Neural crest cell (in vitro differentiated cells): ENCODE measurements at places on chromosomes 1 and 21. TPM values are rescaled to one million over a fixed set of nuclear protein-coding genes. Genes with fewer than 3 reads are reported as not detected.

GRCh38 chr1:183638649-183639387 is 3.2 kb upstream of the ARPC5 start:
- peaks cover 11% of the 10 kb centered on the region for H3K27me3 ChIP-seq
- peaks cover 28% of the 10 kb centered on the region for H3K4me1 ChIP-seq
- no peak overlapping the region for H3K27ac ChIP-seq
- no peak overlapping the region for H3K4me3 ChIP-seq
- no peaks in the 10 kb centered on the region for H3K36me3 ChIP-seq

The SLC9C2 gene
- 0.12 TPM in 1 of 2 replicates, not detected in the other for total RNA-seq

GRCh38 chr1:3697810-3698209 is 45.5 kb downstream of the TP73 start:
- no peaks in the 10 kb centered on the region for H3K36me3 ChIP-seq
- no peak overlapping the region for H3K4me3 ChIP-seq
- DNase-seq = no peak
- H3K27me3 ChIP-seq = peaks cover 10% of the 10 kb centered on the region
- peaks cover 9% of the 10 kb centered on the region for H3K4me1 ChIP-seq

DNA sequence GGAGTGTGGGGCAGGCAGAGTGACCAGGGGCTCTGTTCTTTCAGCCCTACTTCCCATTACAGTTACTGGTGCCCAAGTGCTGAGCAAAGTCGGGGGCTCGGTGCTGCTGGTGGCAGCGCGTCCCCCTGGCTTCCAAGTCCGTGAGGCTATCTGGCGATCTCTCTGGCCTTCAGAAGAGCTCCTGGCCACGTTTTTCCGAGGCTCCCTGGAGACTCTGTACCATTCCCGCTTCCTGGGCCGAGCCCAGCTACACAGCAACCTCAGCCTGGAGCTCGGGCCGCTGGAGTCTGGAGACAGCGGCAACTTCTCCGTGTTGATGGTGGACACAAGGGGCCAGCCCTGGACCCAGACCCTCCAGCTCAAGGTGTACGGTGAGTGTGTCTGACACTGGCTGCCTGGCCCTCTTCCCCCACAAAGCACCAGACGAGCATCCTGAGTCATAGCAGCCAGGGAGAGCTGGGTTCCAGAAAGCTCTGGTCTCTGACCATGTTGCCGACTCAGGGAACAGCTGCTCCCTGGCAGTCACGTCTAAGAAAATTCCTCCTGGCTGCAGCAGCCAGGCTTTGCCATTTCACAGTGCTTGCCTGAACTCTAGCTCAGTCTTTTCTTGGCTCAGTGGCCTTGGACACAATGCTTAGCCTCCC is 3.3 kb downstream of the SLAMF8 start:
- peaks cover 14% of the 10 kb centered on the region for H3K27me3 ChIP-seq
- H3K36me3 ChIP-seq = no peaks in the 10 kb centered on the region
- H3K27ac ChIP-seq = no peak overlapping the region
- H3K4me1 ChIP-seq = peaks cover 3% of the 10 kb centered on the region
- H3K4me3 ChIP-seq = no peak overlapping the region
- DNase-seq = no peak

DNA sequence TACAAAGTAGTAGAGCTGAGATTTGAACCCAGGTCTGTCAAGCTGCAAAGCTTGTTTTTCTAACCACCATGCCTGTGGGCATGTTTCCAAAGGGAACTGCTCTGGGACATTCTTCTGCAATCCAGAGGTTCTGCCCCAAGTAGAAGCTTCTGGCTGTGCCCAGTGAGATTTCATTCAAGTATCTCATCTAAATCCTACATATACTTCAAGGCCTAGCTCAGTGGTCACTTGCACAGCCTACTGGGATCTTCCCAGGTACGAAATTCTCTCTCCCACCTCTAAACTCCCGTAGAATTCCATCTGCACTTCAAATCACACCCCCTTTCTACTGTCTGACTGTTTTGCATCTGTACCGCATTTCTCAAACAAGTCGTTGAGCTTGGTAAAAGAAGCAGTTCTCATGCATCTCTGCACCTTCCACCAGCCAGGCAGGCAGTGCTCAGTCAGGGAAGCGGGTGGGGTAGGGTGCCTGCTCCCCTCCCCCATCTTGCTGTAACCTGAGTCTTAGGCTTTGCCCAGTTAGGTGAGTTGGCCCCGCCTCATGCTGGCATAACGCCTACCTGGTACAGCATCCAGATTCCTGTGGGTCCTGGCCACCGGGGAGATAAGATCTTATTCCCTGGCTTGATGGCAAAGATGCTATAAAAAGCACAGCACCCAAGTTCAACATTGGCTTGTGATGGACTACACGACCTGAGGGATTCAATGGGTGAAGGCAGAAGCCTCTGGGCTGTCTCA is 13.5 kb downstream of the SLC9A1 start:
- H3K4me3 ChIP-seq = no peak overlapping the region
- no peaks in the 10 kb centered on the region for H3K27me3 ChIP-seq
- no peak overlapping the region for H3K27ac ChIP-seq

DNA sequence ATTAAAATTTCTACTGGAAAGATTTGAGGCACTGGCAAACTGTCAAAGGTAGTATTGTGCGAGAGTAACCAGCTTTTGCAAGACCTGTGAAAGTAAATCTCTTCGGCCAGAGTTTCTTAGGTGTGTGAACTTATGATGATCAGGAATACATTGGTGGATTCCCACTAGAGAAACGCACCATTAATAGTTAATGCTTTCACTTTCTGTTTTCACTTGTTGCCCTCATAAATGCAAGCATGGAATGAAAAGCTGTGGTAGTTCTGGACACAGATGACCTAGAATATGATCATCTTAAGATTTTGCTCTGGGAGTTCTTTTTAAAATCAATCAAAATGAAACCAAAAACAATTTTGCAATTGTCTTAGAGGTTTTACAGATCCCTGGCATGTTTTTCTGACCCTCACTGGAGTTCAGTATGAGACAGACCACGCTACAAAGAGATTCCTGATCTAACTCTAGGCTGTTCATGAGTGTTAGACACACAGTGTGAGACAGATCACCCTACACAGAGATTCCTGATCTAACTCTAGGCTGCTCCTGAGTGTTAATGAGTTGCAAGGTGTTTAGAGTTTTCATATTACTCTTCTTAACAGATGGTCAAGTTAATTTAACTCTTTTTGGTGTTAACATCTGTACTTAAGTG is 98.8 kb downstream of the SDCCAG8 start:
- no peak overlapping the region for H3K4me3 ChIP-seq
- peaks cover 13% of the 10 kb centered on the region for H3K36me3 ChIP-seq
- no peaks in the 10 kb centered on the region for H3K27me3 ChIP-seq
- DNase-seq = no peak
- H3K4me1 ChIP-seq = peaks cover 12% of the 10 kb centered on the region

- no peak for DNase-seq
- no peak overlapping the region for H3K27ac ChIP-seq
- H3K4me3 ChIP-seq = no peak overlapping the region
- no peaks in the 10 kb centered on the region for H3K36me3 ChIP-seq
- peaks cover 6% of the 10 kb centered on the region for H3K4me1 ChIP-seq
Measured at GRCh38 chr1:177650947-177651346, 318.9 kb downstream of the SEC16B start.

DNA sequence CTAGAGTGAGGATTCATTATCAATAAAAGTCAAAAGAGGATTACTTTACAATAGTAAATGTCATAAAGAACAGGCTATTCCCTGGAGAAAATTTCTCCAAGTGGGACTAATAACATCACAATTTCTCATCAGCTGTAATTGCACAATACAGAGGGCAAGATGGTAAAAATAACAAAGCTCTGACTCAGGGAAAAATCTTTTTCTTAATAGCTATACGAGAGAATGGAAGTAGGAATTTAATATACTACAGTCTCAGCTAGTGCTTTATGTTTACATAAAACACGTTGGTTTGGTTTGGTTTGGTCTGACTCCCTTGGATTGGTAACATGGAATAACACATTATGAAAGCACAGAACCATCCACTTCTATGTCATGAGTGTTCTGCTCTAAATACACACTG is 397.6 kb downstream of the LRRIQ3 start:
- no peak overlapping the region for H3K27ac ChIP-seq
- no peak for DNase-seq
- no peaks in the 10 kb centered on the region for H3K4me1 ChIP-seq

The HTR6 gene
- not detected in 2 replicates for total RNA-seq

The RHBDL2 gene
- total RNA-seq = not detected in 2 replicates

DNA sequence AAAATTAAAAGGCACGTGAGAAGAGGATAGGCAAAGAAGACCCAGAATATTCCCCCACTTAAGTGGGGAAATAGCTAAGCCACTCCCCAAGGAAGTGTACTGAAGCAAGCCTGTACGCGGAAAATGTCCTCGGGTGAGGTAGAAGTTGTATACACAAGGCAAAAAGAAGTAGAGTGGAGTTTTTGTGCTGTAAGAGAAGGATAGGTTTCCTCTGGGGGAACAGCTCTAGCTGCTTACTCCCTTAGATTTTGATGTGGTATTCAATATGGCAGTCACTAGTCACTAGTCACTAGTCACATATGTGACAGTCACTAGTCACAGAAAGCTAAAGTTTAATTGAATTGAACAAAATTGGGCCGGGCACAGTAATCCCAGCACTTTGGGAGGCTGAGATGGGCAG is 7.6 kb downstream of the TXNIP start:
- DNase-seq = no peak
- H3K4me3 ChIP-seq = no peak overlapping the region
- no peaks in the 10 kb centered on the region for H3K27me3 ChIP-seq
- H3K4me1 ChIP-seq = peaks cover 34% of the 10 kb centered on the region
- no peak overlapping the region for H3K27ac ChIP-seq

GRCh38 chr1:108583757-108584427 is 24.0 kb downstream of the EEIG2 start:
- H3K27me3 ChIP-seq = no peaks in the 10 kb centered on the region
- H3K36me3 ChIP-seq = peaks cover 15% of the 10 kb centered on the region
- no peak overlapping the region for H3K27ac ChIP-seq
- H3K4me3 ChIP-seq = no peak overlapping the region

GRCh38 chr1:65958561-65959350 is 166.1 kb downstream of the PDE4B start:
- no peaks in the 10 kb centered on the region for H3K27me3 ChIP-seq
- H3K36me3 ChIP-seq = no peaks in the 10 kb centered on the region
- H3K27ac ChIP-seq = no peak overlapping the region
- DNase-seq = peak; percentile 18

DNA sequence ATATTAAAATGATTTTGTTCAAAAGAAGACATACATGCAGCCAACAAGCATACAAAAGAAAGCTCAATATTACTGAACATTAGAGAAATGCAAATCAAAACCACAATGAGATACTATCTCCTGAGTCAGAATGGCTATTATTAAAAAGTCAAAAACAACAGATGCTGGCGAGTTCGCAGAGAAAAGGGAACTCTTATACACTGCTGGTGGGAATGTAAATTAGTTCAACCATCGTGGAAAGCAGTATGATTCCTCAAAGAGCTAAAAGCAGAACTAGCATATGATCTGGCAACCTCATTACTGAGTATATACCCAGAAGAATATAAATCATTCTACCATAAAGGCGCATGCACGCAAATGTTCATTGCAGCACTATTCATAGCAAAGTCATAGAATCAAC is 126.0 kb upstream of the HMCN1 start:
- H3K36me3 ChIP-seq = no peaks in the 10 kb centered on the region
- H3K27me3 ChIP-seq = no peaks in the 10 kb centered on the region
- no peak for DNase-seq
- no peak overlapping the region for H3K27ac ChIP-seq
- H3K4me3 ChIP-seq = no peak overlapping the region
